C1 segment of cervical spinal cord (tissue), 14 donors: ENCODE measurements at places on chromosomes 5 and 9.

DNA sequence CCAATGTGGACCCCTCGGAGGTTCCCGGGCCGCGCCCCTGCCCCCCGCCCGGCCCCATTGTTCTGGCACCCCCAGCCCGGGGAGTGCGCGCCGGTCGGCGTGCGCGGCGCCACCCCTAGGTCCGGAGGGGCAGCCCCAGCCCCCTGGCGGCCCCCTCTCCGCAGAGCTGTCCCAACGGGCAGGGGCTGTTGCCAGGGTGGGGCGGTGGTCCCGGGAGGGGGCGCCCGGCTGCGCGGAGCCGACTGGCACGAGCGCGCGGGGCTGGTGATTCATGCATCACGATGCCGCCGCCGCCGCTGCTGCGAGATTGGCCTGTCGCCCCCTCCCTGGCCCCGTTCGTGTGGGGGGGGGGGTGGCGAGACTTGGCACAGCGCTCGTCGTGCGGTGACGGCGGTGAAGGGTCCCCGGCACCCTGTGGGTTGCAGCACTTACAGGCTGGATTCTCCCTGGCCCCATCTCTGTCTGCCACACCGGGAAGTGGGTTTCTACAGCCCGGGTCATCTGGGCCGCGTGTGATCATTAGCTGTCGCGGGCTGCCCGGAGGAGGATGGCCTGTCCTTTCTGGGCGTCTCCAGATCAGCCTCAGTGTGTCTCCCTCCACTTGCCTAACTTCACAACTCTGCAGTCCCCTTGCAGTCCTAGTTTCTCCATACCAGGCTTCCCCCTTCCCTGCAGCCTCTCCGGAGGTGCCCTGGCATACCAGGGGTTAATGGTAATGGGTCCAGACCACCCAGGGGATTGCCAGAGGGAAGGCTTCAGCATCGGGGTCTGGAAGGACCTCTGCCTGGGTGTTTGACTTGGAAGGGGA is 858 bp downstream of the NCS1 start:
- peak; percentile 23 for DNase-seq

GRCh38 chr5:41921874-41922273 is 3.2 kb upstream of the FBXO4 start:
- no peak for DNase-seq

GRCh38 chr5:149567226-149567625 is 14.1 kb upstream of the ARHGEF37 start:
- no peak for DNase-seq

DNA sequence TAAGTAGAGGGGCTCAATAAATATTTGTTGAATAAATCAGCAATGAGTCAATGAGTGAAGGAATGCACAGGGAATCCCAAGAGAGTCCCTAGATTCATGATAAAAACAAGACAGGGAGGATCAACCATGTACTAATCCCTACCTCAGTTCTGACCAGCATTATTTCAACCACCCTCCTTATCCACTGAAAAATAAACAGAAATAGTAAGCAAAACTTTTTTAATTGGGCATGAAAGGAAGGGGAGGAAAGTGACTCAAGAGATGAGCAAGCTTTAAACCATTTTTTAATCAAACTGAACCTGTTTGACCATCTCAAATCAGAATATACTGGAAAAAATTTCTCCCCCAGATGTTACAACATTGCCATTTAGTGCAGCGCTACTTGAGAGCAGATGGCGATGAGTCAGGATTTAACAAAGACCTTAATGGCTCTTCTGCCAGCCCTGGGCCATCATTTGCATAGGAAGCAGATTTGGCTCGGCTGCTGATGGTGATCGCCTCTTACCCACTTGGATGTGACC is 194.8 kb upstream of the SLC30A5 start:
- no peak for DNase-seq

DNA sequence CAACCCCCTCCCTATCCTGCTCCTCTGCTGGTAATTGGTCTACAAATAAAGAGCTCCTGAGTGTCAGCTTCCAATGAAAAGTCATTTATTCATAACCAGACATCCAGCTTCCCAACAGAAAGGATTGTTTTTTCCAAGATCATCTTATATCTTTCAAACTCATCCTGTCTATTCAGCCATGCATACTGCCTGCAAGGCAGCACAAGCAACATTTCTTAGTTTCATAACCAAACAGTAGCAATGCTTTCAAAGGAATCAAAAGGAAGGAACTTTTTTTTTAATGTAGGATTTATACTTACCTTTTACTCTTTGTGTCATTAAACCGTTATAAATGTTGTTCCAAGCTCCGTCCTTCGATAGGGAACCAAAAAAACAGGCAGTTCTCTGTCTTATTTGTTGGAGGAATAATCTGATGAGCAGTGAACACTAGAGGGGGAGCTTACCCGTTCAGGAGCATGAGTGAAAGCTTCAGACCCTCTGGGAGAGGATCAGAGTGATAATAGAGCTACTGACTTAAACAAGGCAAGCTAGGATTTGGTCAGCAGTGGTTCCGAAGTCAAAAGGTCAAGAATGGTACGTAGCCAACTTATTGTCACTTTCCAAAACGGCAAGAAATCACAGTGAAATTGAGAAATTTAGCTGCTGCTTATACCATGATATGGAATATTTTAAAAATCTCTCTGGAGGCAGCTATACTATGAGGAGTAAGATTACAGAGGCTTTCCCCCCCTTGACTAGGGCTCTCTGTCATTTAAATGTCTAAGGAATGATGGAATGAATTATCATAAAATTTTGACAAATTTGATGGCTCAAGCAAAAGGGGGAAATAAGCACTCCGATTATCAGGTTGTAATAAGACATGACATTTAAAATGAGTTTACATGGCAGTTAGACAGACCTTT is 892.9 kb downstream of the NR2F1-AS1 start:
- DNase-seq, result no peak

DNA sequence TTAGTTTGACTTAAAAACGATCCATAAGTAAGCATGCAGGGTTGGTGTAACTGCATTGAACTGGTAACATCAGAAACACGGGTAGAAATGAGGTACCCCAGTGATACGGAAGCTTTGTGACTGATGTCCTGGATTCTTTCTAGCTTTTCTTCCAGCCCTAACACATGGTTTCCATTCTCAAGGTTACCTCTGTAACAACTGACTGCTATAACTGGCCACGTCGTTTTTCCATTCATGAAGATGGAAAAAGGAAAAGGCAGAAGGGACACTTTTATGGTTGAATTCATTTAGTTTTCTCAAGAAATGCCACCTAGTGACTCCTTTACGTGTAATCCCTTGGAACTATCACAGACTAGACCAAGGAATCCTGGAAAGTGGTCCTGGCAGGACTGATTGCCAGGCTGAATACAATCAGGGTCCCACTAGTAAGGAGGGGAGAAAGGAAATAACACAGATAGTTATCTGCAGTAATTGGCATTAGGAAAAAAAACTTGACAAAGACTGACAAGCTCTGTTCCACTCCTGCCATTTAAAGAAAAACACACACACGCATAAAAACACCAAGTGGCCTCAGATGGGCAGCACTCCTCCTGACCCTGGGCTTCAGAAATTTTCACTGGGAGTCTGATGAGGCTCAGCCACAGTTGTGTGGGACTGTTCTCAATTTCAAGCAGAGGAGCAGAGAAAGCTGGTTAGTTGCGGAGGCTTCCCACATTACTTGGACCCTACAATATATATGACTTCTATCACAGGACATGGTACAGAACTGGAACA is 77.5 kb upstream of the ZNF169 start:
- no peak for DNase-seq

GRCh38 chr9:86990290-86990689 is 43.0 kb upstream of the GAS1 start:
- DNase-seq, result no peak

- DNase-seq, result no peak
Observed at GRCh38 chr5:96714450-96714849, 52.3 kb downstream of the CAST start.

DNA sequence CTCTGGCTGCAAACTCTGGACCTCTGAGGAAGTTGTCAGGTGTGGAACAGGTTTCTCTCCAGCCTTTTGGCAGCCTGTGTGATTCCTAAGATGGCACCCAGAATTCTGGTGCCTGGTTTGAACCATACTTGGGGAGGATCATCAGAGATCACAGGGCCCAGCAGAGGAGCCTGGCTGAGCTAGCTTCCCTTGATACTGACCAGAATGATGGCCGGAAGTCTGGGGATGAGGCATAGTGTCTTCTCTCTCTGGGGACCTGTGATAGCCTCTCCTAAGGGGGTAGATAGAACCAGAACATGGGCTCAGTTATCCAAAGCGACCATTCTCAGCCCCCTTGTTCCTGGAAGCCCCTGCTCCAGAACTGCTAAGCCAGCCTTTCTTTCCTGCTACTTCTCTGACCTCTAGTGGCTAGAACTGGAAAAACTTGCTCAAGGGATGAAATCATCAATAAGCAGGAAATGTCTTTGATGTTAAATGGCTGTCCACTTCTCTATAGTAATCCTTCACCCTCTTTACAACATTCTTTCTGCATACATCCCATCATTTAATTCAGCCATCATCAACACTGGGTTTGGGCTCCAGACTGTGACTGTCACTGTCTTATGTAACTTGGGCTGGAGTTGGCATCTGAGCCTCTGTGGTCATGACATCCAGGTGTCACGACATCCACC is 55.1 kb downstream of the C9orf152 start:
- no peak for DNase-seq

DNA sequence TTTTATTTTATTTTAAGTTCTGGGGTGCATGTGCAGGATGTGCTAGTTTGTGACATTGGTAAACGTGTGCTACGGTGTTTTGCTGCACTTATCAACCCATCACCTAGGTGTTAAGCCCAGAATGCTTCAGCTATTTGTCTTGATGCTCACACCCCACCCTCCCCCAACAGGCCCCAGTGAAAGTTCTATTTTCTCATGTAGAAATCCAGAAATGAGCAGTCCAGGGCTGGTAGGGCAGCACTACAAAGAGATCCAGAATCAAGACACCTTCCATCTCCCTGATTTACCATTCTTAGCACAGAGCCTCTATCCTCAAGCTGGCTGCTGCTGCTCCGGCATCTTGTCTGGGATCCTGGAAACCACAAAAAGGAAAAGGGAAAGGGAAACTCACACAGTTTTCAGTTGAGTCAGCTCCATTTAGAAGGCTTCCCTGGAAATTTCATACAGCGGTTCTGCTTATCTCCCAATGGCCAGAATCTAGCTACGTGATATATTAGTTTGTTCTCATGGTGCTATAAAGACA is 85.4 kb upstream of the SMARCA2 start:
- no peak for DNase-seq

DNA sequence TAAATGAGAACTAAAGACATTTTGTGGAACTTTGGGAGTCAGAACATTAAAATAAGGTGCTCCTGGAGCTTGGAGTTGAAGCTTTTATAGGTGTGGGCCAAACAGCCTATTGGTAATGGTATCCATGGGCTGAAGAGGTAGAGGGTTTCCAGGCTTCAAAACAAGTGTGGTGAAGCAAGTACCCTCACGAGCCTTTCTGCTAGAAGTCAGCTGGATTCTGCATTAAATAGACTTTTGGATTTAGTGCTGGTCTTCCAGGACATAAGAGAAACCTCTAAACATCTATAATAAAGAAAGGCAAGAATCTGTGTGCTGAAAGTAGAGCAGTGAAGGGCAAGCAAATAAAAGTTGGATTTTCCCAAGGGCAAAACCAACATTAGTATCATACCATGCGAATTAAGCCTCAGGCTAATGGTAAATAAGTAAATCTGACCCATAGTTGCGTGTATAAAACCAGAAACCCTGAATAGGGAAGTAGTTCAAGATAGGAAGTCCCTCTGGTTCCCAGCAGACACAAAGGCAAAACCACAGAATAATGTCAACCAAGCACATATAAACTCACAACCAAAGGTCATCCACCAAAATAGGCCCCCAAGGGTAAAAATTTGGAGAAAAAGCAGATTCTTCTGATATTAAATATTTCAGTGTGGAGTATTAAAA is 306.3 kb downstream of the TLE4 start:
- DNase-seq, result no peak
